ENCODE measurements at places on chromosomes 7 and 10.

DNA sequence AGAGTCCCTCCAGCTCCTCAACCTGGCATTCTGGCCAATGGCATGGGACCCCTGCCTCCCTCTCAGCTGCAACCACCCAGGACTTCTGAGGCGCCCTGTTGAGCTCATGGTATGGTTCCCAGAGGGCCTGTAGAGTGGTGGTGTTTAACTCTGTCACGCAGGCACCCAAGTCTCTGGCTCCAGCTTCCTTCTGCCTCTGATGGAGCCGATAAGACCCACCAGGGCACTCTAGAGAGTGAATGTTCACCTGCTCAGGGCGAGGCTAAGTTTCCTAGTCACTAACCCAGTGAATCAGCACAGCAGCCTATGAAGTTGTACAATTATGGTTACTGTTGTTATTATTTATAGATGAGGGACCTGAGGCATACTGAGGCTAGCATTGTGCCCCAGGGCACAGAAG lies 120.4 kb downstream of the ZMIZ1 start:
- no peak for DNase-seq

- peak; percentile 58 for DNase-seq
Observed at GRCh38 chr10:72802763-72803505, 90.6 kb upstream of the OIT3 start.

- no peak for DNase-seq
Observed at GRCh38 chr10:69397972-69398371, 18.7 kb downstream of the TACR2 start.

DNA sequence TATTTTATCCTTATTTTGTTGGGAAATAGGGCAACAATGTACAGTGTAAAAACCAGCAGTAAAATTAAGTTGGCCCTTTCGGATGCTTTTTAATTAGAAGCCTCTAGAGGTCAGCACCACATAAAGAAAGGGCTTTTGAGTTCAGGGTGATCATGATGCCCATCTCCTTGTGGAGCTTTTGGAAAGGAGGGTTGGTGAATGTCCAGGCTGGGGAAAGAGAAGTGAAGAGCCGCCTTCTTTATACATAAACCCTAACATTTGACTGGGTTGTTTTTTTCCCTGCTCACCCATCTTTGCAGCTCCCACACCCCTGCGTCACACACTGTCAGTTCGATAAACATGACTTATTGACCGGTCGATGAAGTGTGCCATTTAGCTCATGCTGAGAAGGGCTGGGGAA lies 29.8 kb downstream of the MTURN start:
- no peak for DNase-seq

GRCh38 chr7:67912437-67912836 lies 915.8 kb downstream of the TYW1 start:
- DNase-seq: no peak

- no peak for DNase-seq
Observed at GRCh38 chr7:55527307-55527706, 45.0 kb downstream of the VOPP1 start.

- DNase-seq: no peak
Observed at GRCh38 chr7:24971333-24972165, 8.4 kb downstream of the OSBPL3 start.

- DNase-seq: no peak
Observed at GRCh38 chr7:94444813-94445212, 50.1 kb downstream of the COL1A2 start.

GRCh38 chr7:155746188-155746587 lies 66.1 kb downstream of the SHH start:
- DNase-seq: no peak

DNA sequence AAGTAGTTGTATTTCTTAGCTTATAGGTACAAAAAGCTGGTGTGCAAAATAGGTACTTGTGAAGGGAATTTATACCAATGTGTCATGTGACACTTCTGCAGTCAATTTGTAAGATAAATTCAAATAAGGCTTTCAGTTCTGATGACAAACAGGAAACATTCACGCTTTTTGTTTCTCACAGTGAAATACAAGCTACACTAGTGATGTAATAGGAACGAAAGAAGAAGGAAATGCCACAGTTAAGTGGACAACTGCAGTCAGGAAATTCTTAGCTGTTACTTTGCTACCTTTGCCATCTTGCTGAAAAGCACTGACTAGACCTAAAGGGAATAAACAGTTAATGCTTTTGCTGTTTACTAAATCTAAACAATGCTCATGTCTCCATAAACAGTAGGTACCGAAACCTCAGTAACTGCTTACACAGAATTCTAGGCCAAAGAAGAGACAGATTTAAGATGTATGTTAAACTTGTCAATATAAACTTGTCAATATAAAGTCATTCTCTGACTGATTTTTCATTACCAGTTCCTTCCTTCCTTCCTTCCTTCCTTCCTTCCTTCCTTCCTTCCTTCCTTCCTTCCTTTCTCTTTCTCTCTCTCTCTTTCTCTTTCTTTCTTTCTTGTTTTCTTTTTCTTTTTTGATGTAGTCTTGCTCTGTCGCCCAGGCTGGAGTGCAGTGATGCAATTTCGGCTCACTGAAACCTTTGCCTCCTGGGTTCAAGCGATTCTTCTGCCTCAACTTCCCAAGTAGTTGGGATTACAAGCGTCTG lies 10.1 kb downstream of the OTUD1 start:
- DNase-seq: no peak

- no peak for DNase-seq
Observed at GRCh38 chr10:91511549-91512330, 101.6 kb downstream of the HECTD2 start.

GRCh38 chr7:44264221-44264931 lies 61.0 kb downstream of the CAMK2B start:
- DNase-seq: no peak

Measured in hindlimb muscle (tissue), 1 donor.